SK-N-SH (cell line): ENCODE measurements at places on chromosomes 3 and 15. TPM values are rescaled to one million over a fixed set of nuclear protein-coding genes. Genes with fewer than 3 reads are reported as not detected.

DNA sequence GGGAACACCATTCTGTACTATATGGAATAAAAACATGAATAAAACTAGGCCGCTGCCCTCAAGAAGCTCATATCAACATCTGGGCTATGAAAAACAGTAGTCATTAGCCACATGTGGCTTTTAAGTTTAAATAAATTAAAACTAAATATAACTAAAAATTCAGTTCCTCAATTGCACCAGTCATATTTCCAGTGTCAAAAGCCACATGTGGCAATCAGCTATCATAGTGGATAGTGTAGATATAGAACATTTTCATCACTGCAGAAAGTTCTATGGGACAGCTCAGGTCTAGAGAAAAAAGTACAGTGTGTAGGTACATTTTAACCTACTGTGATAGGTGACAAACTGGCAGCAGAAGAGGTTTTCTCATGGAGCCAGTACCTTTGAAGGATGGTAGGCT lies 261.4 kb downstream of the FOXP1 start:
- DNase-seq = no peak

- DNase-seq = no peak
These were observed 8.2 kb downstream of the TPM1 start for GRCh38 chr15:63050731-63051155.

DNA sequence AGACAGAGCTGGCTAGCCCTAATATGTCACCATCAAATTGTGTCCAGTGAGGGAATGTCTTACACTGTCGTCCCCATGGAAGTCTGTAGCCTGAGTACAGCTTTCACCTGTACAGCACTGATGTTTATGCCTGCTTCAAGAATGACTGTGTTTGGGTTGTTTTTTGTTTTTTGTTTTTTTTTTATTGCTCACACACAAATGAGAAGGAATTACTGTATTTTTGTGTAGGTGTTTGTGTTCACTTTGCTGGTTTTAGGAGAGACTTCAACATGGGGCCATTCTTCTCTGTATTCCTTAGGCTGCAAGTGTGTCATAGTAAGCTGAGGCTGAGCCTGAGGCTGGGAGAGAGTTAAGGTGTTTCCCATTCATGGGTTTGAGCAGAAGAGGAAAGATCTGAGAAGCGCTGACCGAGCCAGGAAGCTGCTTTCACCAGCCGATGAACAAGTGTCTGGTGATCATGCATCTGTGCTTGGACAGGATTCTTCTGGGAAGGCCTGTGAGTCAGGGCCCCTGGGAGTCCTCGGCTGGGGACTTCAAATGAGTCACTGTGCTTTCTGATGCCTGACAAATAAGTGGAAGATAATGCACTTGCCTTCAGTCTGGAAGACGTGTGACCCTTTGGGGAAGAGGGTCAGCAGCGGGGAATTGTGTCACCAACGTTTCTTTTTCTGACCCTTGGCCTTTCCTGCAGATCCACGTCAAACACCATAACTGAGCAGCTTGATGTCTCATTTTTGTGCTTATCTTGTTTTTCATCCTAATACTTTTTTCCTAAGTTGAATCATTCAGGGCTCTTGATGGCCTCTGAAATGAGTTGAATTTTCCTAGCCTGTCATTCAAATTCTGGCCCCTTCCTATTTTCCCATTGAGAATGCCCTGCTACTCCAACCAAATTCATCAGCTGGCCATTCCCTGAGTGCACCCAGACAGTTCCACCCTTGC lies 36.7 kb upstream of the ZBTB38 start:
- no peak for DNase-seq

GRCh38 chr15:38378161-38378560 lies 75.8 kb upstream of the FAM98B start:
- DNase-seq = no peak

GRCh38 chr15:43913941-43914340 lies 87.1 kb downstream of the WDR76 start:
- DNase-seq = no peak

- DNase-seq = no peak
These were observed 55.0 kb downstream of the FLNB start for GRCh38 chr3:58063022-58063815.

DNA sequence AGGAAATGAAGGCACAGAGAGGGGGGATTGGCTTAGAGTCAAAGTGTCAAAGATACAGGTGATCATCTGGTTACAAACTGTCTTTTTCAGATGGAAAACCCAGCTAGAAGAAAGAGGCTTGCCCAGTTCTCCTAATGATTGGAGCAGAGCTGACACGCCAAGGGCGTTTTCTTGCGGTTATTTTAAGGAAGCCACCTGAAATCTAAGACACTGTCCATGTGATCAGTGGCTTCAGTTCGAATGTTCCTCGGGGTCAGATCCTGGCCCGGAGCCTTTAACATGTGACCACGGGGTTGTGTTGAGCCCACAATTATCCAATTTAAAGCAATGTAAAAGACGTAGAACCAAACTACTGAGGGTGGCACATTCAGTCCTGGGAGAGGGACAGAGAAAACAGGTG lies 19.5 kb downstream of the FAM43A start:
- no peak for DNase-seq

DNA sequence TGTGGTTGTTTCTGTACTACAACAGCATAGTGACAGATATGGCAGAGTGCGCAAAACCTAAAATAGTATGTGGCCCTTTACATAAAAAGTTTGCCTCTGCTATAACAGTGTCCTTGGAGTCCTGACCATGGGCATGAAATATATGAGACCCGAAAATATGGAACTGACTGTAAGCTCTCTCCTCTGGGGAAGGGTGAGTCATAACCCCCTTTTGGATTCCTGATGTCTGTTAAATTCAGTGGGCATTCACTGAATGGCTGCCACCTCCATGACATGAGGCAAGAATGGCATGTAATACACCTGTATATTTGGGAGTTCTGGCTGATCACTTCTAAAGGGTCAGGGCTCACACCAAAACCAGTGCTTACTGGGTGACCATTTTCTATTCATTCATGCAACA lies 6.1 kb downstream of the TBC1D2B start:
- DNase-seq = no peak

- no peak for DNase-seq
These were observed 2.4 kb downstream of the SLC49A4 start for GRCh38 chr3:122797291-122797690.

ST3GAL6 gene
- 16.3 and 17.9 TPM in 2 replicates for polyA plus RNA-seq

CPNE9 gene
- polyA plus RNA-seq = 0.03 and 0.06 TPM in 2 replicates
